ENCODE measurements at places on chromosomes 13 and 19.

GRCh38 chr19:6138066-6138465 lies 2.6 kb downstream of the ACSBG2 start:
- no peak for DNase-seq

DNA sequence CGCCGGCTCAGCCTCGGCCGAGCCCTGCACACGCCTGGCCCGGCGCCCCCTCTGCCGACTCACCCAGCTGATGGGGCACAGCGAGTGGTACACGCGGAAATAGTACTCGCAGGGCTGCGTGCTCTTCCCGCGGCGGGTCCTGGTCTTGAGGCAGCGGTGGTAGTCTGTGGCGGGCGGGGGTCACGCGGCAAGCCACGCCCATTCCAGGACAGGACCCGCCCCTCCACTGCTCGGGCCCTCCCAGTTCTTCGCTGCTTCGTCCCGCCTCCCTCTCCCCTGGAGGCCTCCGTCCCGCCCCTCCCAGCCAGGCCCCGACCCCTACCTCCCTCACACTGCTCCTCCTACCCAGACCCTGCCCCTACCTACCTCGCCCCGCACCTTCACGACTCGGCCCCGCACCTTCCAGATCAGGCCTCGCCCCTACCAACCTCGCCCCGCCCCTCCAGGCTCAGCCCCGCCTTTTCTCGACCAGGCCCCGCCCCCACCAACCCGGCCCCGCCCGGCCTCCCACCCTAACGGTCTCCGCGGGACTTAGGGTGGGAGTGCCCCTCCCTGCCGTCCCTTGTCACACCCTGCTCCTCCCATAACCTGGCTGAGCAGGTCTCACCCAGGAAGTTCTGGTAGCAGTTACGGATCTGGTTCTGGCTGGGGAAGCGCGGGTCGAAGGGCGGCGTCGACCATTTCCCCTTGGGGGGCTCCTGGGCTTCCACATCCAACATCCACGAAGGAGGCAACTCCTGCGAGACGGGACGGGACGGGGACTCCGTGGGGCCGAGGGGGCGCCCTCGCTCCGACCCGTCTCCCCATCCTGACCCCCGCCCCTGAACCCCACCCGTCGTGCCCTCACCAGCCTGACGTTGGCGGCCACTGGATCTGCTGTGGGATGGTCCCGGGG lies 469 bp downstream of the COX6B2 start:
- no peak for DNase-seq

- DNase-seq: no peak
Observed at GRCh38 chr13:43033038-43033437, 9.7 kb downstream of the DNAJC15 start.

DNA sequence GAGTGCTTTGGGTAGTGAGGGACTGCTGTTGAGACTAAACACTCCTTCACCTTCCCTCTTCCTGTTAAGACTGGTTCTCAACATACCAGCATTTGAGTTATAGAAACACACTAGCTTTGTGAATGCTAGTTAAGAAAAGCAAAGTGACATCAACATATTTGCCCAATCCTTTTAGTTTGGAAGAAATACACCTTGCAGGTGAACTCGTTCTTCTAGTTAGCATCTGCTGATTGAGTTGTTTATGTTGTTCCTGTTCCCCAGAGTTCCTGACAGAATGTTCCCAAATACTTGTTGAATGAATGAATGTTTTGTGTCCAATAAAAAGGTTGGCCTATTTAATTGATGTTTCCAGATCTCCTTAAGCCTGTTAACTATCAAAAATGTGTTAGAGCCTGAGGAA lies 7.1 kb downstream of the LMO7 start:
- DNase-seq: no peak

GRCh38 chr19:49858088-49858985 lies 7.4 kb downstream of the PTOV1 start:
- no peak for DNase-seq

DNA sequence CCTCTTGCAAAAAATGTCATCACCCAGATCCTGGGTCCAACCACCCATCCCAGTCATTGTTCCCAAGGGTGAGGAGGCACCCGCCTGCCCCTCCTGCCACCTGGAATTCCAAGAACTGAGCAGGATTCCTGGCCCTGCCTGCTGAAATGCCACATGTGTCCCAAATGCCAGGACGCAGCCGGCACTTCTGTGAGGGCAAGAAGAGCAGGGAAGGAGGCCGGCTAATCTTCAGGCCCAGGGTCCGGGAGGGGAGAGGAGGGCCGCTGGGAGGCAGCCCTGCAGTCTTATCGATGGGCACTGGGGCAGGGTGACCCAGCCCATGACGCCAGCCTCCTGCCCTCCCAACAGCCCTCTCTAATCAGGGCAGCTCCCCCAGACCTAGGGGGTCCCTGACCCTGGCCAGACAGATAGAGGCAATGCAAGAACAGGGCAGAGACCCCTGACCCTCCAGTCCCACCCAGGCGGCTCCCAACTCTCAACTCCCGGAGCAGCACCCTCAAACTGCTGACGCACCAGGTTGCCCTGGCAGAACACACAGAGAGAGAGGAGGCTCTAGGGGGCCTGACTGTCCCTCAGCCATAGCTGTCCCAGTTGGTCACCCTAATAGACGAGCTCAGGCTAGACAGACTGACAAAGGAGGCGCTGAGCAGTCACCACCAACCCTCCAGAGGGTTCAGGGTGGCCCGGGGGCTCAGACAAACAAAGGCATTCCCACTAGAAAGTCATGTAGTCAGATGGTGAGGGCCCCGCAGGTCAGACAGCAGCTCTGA lies 1.5 kb downstream of the MFSD12 start:
- no peak for DNase-seq

GRCh38 chr19:29819986-29820385 lies 8.2 kb downstream of the CCNE1 start:
- DNase-seq: no peak

DNA sequence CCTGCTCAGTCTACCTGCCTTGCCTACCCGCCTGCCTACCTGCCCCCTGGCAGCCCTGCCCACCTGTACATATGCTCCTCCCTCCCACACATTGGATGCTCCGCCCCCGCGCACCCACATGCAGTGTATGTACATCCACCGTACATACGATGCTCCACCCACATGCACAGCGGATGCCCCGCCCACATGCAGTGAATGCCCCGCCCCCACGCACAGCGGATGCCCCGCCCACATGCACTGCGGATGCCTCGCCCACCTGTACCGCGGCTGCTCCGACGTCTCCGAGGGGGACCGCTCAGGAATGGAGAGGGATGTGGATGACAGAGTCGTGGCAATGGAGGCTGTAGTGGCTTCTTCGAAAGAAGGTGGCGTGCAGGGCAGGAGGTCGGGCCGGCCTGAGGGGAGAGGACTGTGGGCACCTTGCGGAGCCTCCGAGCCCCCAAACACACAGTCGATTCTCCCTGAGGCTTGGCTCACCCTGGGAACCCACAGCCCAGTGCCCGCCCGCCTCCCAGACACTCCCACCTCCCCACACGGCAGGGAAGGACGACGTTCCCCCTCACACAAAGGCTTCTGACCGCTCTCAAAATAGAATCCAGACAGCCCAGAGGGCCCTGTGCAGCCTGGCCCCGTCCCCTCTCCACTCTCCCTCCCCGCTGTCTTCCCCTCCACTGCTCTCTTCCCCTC lies 16.5 kb upstream of the CACTIN start:
- no peak for DNase-seq

GRCh38 chr19:3547767-3548282 lies 8.9 kb downstream of the TEKTIP1 start:
- DNase-seq: no peak

- DNase-seq: no peak
Observed at GRCh38 chr19:33865306-33865705, 68.6 kb downstream of the KCTD15 start.

- no peak for DNase-seq
Observed at GRCh38 chr19:54186934-54187381, 2.4 kb downstream of the MBOAT7 start.

DNA sequence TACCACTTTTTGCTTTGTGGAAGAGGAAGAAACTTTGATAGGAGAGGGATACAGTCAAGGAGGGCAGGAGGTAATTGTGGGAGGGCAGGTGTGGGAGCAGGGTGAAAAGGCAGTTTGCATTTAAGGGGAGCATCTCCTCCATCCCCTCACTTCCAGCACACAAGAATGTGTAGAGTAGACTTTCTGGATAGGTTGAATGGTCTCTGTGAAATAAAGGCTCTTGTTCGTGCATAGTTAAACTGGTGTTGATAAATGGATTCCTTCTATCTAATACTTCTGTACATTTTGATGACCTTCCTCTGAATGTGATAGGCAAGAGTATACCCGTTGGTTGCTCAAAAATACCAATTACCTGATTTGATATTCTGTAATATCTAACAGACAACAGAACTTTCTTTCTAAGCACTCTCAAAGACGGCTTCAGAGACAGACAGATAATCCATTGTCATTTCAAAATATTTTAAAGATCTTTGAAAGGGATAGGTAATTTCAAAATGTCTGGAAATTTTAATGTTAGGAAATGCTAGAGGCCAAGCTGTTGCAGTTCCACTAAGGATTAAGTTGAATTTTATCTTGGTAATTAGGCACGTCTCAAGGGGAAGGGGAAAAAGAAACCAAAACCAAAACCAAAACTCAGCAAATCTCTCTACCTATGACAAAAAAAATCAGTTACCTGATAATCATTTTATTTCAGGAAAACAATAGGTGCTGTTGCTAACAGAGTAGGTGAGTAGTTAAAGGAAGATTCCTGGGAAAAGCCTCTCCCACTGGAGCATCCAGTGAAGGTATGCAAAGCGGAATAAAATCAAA lies 302.6 kb downstream of the COG6 start:
- DNase-seq: no peak

- no peak for DNase-seq
Observed at GRCh38 chr19:50482271-50482855, 5.7 kb upstream of the GARIN5A start.

- no peak for DNase-seq
Observed at GRCh38 chr13:88761145-88761544, 1090.0 kb downstream of the SLITRK5 start.

DNA sequence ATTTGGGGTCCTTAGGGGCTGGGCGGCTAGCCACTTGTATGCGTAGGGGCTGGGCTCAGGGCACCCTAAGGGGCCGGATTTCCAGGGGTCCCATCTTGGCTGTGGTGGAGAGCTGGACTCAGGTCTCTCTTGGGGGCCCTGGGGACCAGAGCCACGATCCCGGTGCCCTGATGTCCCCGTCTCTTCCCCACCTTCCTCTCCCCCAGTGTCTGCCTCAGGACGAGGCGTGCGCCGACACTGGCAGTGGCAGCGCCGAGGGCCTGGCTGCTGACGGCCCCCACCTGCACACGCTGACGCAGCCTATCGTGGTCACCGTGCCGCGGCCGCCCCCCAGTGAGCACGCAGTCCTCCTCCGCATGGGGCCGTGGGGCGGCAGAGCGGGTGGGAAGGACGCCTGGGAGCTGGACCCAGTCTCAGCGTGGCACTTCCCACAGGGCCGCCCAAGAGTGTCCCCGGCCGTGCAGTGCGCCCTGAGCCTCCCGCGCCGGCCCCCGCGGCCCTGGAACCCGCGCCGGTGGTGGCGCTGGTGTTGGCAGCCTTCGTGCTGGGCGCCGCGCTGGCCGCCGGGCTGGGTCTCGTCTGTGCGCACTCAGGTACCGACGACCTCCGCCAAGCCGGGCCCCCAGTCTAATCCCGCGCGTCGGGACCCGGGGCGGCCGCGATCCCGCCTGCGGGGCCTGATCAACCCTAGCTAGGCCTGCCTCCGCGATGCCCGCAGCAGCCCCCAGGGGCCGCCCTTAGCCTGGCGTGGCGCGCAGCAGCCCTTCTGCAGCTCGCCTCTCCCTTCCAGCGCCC lies 2.7 kb upstream of the SNAPC2 start:
- DNase-seq: no peak

GRCh38 chr13:49454388-49455006 lies 10.4 kb downstream of the SETDB2 start:
- DNase-seq: no peak

DNA sequence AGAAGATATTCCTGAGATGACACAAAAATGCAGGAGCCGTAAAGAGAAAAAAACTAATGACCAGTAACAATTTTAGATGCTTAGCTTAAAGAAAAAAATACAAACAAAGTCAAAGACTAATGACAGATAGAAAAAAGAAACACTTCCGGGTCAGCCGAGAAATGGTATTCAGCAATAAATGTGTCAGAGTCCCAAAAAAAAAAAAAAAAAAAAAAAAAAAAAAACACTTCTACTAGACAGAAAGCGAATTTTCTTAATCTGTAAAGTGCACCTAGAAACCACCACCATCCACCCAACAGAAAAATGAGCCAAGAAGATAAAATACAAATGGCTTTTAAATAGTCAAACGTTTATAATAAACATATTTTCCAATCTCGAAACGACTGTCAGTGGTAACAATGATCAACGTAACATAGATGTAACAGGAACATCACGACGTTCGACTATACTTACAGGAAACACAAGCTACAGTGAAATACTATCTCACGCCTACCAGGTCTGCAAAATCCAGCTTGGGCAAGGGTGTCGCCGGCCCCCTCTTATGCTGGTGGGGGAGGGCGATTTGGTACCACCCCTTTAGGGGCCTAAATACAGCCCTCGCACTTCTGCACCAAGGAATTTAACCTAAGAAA lies 10.6 kb downstream of the ABHD17A start:
- no peak for DNase-seq

GRCh38 chr19:19997656-19998268 lies 41.5 kb downstream of the ZNF682 start:
- DNase-seq: no peak

GRCh38 chr13:105442040-105442439 lies 1093.4 kb downstream of the EFNB2 start:
- no peak for DNase-seq

- no peak for DNase-seq
Observed at GRCh38 chr19:4059453-4059871, 7.2 kb downstream of the ZBTB7A start.

- DNase-seq: no peak
Observed at GRCh38 chr13:42720113-42720857, 61.1 kb upstream of the FAM216B start.

- no peak for DNase-seq
Observed at GRCh38 chr13:64414381-64414780, 2815.8 kb downstream of the PCDH9 start.

GRCh38 chr19:38061294-38061693 lies 154.3 kb downstream of the SIPA1L3 start:
- DNase-seq: no peak

GRCh38 chr13:50535050-50535449 lies 308.4 kb downstream of the DLEU7 start:
- DNase-seq: no peak

DNA sequence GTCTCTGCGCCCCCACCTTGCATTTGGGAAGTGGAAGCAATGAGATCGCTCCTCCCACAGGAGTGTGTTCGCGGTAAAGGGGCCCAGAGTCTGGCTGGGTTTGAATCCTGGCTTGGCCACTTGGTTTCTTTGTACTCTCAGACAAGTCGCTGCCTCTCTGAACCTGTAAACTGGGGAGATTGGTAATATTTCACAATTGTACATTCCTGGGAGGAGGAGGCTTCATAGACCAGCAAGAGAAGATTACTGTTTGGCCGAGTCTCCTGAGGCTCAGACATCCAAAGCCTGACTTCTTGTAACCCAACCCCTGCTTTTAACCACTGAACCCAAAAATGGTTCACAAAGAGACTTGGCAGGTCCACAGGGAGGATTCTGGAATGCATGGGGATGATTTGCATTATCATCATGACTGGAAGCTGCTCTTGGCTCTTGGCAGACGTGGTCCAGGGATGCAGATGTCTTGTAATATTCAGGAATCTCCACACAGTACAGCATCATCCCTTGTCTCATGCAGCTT lies 13.6 kb upstream of the STRN4 start:
- DNase-seq: no peak

GRCh38 chr19:50565984-50566903 lies 2.0 kb downstream of the LRRC4B start:
- DNase-seq: peak; percentile 30
